ENCODE measurements at places on chromosomes 4 and X.

DNA sequence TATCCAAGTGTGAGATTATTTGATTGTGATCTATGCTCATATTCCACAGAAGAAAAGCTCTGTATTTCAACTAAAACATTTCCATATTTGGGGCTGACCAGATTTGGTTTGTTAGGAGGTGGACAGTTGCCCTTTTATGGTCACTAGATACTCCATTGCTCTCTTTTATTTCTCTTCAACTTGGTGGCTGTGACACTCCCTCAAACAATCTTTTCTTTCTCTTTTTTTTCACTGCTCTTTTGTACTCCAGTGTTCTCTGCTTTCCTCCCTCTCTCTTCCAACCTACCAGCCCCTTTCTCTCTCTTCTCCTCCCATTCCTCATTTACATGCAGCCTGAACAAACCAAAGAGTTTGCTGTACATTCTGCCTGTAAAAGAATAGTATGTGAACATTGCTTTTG lies 48.8 kb downstream of the RBPJ start:
- DNase-seq, result no peak

GRCh38 chrX:118983513-118983912 lies 9.1 kb downstream of the LONRF3 start:
- no peak for DNase-seq

GRCh38 chr4:168981460-168981859 lies 28.6 kb downstream of the CBR4 start:
- no peak for DNase-seq

- DNase-seq, result no peak
These were observed 5.2 kb downstream of the CXCL1 start for GRCh38 chr4:73874386-73874785.

- no peak for DNase-seq
These were observed 192.8 kb upstream of the BCOR start for GRCh38 chrX:40290517-40290916.

DNA sequence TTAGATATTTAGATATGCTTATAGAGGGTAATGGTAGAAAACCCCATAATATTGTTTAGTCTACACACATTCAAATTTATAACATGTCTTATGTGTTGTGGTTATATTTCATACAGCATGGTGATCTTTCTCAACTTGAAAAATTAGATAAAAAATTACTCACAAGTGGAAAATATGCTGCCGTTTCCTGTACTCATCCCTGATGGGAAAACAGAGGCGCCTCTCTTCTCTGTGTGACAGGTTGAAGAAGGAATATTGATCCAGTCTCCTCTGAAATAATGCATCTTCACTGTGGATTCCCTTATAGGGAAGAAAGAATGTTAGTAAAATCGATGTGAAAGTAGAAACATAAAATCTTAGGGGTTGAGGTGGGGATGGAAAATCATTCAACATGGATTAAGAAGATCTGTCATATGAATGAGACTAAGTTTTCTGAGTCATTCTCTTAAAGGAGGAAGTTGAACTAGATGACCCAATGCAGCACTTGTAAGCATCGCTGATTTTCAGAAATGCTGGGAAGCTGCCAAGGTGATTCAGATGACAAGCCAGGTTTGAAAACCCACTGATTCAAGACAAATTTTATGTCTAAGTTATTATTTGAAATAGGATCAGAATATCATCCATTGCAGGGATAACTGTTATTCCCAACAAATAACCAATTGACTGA lies 70.7 kb downstream of the ANKRD50 start:
- DNase-seq, result no peak

GRCh38 chrX:40637687-40638086 lies 9.7 kb downstream of the CXorf38 start:
- no peak for DNase-seq

DNA sequence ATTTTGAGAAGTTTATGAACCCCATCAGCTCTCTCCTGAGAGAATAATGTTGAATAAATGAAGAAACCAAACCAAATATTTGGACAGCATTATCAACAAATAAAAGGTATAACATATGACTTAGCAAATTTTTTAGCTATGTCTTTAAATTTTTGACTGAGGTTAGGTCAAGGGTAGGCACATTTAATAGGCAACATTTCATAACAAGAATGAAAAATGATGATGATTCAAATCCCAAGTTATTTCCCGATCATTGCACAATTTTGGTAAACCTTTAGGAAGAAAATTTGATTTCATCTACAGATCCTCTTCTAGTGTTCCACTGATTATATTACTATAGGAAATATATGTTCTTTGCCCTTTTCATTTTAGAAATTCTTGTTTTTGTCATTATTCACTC lies 123.7 kb upstream of the TLR3 start:
- no peak for DNase-seq

GRCh38 chr4:182925298-182925757 lies 8.1 kb upstream of the DCTD start:
- DNase-seq, result peak; percentile 41

GRCh38 chr4:156512622-156513021 lies 459.0 kb downstream of the PDGFC start:
- DNase-seq, result no peak

GRCh38 chr4:141957416-141957815 lies 321.0 kb downstream of the IL15 start:
- DNase-seq, result no peak

DNA sequence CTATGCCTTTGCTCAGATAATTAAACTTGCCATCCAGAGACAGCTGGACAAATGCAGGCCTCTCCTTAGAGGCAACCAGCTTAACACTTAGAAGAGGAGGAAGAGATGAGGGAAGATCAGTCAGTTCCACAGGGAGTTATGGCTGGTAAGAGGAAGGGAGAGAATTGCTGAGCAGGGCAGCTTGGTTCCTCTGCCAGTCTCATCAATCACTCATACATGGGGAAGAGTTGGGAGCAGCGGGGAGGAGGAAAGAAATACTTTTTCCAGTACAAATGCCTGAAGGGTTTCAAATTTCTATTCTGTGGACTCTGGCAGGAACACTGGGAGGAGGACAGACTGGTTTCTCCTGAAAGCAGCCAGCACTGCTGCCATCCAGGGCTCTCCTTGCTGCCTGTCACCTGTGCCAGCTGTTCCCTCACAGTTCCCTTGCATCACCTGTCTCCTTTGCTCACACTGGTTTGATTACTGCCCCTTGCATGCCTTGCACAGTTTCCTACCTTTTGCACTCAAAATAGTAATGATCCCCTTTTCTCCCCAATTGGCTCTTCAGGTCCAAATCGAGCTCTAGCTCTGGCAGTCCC lies 59.5 kb downstream of the PGRMC2 start:
- no peak for DNase-seq

GRCh38 chr4:26937139-26937538 lies 76.5 kb downstream of the STIM2 start:
- no peak for DNase-seq

- DNase-seq, result no peak
These were observed 20.0 kb upstream of the KLHL34 start for GRCh38 chrX:21678048-21678612.

GRCh38 chr4:168955674-168956073 lies 54.4 kb downstream of the CBR4 start:
- no peak for DNase-seq

DNA sequence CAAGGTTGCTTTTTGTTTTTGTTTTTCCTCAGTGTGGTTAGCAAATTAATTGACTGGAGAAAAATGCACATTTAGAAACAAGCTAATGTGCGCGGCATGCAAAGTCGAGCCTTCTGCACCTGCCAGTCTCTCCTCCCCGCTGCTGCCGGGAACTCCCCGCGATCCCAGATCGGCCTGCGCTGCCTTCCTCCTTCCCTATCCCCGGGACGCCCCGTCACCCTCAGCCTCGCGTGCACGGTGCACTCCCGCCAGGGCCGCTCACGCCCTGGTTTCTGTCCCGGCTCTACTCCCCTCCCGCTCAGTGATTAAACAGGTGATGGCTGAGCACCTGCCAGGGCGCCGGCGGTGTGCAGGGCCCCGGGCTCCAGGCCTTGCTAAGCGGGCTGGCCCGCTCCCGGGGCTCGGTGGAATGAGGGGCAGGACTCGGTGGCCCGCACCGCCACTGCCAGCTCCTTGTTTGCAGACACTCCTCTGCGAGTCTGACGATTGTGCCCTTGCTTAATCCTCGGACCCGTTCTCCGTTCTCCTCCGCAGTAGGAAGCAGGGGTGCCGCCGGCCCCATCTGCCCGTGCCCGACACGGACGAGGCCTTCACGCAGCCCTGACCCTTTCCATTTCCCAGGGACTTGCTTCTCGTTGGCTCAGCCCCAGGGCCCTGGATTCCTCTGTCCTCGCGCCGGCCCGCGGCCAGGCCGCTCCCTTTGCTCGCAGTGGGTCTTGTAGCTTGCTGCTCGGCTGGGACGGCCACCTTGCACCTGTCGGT lies 143.4 kb downstream of the TRIML1 start:
- DNase-seq, result no peak

GRCh38 chr4:62816566-62816965 lies 1592.7 kb downstream of the TECRL start:
- DNase-seq, result no peak

GRCh38 chr4:114040319-114041116 lies 61.1 kb upstream of the ARSJ start:
- DNase-seq, result no peak

GRCh38 chrX:154354013-154354412 lies 20.4 kb downstream of the FLNA start:
- DNase-seq, result no peak

GRCh38 chr4:68734095-68734494 lies 63.6 kb upstream of the UGT2B15 start:
- DNase-seq, result no peak

GRCh38 chr4:156132196-156132595 lies 178.5 kb upstream of the CTSO start:
- DNase-seq, result no peak

DNA sequence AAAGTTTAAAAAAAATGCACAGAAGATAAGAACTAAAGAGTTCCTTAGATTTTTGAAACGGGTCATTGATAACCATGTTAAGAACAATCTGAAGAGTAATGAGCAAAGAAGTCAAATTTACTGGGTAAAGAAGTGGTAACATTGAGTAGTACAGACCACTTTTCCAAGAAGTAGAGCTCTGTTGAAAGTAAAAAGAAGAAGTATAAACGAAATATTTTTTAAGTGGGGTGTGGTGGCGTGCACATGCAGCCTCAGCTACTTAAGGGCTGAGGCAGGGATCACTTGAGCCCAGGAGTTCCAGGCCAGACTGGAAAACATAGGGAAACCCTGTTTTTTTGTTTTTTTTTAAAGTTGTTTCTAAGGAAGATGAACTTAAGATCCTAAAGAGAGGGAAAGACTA lies 68.5 kb downstream of the UBA6 start:
- no peak for DNase-seq

GRCh38 chrX:31464306-31464915 lies 392.6 kb upstream of the FTHL17 start:
- no peak for DNase-seq

DNA sequence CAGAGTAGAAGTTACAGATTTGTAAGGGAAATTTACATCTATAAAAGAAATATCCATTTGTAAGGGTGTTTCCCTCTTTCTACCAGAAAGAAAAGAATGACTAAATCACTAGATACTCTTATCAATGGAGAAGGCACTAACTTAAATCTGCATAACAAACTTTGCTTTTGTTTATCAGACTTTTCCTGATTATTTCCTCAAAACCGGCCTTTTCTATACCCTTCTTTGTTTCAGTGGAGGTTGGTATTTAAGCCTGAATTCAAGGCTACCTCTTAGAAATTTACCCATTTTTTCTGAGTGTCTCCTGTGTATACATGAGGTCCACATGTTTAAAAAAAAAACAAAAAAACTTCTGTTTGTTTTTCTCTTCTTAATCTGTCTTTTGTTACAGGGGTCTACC lies 80.4 kb upstream of the GRPR start:
- DNase-seq, result no peak

- no peak for DNase-seq
These were observed 42.5 kb downstream of the LRBA start for GRCh38 chr4:150972592-150972991.

- DNase-seq, result no peak
These were observed 14.7 kb upstream of the CBR4 start for GRCh38 chr4:169024762-169025161.

- DNase-seq, result no peak
These were observed 22.2 kb downstream of the TMEM184C start for GRCh38 chr4:147639388-147639787.

DNA sequence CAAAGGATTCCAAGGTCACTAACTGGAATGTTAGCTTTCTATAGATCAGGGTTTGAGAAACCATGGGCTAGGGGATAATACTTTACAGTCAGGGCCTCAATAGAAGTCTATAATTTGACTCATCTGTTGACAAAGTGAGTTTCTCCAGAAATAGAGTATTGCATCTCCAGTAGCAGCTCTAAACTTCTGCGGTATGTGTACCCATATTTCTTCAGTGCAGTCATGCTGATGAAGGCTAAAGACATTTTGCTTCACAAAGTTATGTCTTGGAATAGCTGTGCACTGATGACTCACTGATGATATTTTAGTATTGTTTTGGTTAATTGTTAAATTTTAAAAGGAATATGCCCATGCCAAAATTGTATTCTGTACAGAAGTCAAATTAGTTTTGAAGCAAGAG lies 464.9 kb upstream of the AMOT start:
- DNase-seq, result no peak

DNA sequence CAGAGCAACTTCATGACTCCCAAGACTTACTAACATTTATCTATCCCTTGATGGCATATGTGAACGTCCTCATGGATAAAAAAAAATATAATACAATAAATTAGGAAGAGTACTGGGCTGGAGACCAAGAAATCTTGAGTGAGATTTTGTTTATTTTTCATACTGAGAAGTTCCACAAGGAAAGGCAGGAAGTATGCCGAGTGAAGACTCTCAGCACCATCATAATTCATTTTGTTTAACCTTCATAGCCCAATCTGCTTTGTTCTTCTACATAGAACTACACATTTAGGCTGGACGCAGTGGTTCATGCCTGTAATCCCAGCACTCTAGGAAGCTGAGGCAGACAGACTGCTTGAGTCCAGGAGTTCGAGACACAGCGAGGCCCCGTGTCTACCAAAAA lies 198.3 kb downstream of the NSUN7 start:
- DNase-seq, result no peak

- DNase-seq, result no peak
These were observed 40.7 kb downstream of the PRDM5 start for GRCh38 chr4:120881846-120882245.

DNA sequence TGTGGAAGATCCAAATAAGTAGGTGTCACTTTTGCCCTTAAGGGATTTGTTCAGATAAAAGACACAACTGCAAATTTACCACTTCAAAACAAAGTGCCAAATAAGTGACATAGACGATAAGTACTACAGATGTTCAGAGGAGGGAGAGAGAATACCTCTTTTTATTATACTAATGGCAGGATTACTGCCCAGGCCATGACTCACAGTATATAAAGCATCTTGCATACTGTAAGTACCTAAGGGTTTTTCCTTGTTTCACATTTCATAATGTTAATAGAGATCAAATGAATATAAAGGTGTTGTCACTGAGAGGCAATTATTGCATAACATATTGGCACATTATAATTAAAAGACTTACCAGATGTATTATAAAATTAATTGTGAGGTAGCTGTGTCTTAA lies 46.4 kb downstream of the PTPN13 start:
- no peak for DNase-seq

- no peak for DNase-seq
These were observed 8.8 kb downstream of the ACSL1 start for GRCh38 chr4:184816962-184817361.
